DMS153 (cell line): ENCODE measurements at places on chromosomes 3 and 15.

DNA sequence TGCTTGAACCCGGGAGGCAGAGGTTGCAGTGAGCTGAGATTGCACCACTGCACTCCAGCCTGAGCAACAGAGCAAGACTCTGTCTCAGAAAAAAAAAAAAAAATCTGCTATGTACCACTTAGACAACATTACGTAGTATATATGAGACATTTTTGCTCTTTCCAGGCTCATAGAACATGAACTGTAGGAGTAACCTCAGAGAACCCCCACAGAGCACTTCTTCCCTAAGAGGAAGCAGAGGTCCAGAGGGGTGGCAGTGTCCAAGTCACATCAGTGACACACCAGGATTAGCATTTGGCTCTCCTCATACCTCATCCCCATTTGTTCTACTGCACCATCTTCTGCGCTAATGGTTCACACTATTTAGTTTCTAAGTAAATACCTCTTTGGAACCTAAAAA is 33.7 kb downstream of the ARRDC4 start:
- no peak for DNase-seq

GRCh38 chr15:56654624-56655023 is 78.7 kb downstream of the ZNF280D start:
- DNase-seq: no peak

DNA sequence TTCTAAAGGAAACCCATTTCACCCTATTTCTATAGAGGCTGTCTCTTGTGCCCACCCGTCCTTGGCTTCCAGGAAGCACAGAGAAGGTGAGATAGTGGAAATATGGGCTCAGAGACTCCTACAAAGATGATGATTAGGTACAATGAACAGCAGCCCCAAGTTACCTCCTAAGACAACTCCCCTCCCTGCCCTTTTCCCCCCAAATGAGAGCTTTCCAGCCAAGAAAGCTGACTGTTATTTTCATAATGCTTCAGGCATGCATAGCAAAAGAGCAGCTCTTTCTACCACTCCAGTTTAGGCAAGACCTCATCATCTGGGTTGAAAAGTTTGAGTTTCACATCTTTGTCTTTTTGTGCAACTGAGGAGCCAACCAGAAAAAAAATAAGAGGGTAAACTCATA is 248.8 kb upstream of the ADAMTS9 start:
- DNase-seq: no peak

- no peak for DNase-seq
Measured at GRCh38 chr3:134477002-134477401, 8.8 kb downstream of the ANAPC13 start.

GRCh38 chr3:189340680-189341460 is 169.1 kb downstream of the TPRG1 start:
- DNase-seq: no peak

DNA sequence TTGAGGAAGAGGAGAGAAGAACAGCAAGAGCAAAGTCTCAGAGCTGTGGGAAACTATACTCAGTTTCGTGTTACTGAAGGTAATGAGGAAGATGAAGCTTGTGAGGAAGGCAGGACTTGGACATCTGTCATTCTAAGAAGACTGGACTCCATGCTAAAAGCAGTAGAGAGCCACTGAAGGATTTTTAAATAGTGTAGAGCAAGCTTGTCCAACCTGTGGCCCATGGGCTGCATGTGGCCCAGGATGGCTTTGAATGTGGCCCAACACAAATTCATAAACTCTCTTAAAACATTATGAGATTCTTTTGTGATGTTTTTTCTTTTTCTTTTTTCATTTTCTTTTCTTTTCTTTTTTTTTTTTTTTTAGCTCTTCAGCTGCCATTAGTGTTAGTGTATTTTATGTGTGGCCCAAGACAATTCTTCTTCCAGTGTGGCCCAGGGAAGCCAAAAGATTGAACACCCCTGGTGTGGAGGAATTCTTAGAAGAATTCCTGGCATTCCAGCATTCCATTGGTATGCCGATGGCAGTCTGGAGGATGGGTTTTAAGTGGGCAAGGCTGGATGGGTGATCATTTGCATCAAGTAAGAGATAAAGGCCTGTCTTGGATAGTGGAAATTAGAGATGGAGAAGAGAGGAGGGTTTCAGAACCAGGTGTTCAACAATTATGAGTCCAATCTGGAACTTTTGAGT is 6.9 kb upstream of the NFKBIZ start:
- no peak for DNase-seq

DNA sequence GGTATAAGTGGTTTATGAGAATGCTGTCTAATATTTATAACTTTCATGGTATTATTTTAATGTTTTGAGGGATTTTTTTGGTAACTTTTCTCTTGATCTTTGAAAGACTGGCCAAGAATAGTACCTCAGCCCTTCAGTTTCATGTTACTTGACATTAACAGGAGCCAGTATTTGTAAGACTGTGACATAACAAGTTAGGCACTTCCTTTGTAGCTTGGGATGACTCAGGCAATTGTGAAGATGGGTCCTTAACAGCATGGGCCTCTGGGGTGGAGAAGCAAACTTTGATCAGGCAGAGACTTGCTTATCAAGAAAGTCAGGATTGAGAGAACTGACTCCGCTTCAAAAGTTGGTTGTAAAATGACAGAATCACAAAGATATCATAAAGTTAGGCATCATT is 9.5 kb downstream of the LRRC49 start:
- no peak for DNase-seq

DNA sequence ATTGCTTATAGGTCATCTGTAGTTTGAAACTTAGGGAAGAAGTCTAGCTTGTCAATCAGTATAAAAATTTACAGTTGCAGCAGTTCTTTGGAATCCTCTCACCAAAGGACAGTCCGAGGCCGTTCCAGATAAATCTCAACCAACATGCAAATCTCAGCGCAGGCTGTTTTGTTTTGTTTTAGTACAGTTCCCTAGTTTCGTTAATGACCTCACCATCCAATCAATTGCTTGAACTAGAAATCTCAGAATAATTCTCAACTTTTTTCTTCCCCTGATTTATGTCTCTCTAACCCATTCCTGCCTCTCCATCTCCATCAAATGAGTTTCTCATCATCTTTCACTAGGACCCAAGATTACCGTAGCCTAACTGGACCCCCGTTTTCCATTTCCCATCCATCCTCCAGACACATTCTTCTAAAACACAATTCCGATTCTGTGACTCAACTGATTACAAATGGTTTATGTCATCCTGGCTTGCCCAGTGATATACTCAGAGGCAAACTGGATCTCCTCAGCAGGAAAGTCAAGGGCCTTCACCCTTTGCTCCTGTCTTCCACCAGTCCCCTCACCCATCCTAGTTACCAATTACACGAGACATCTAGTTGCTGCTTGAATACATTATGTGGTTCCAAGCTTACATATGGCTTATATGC is 1.3 kb downstream of the SMCO1 start:
- no peak for DNase-seq

DNA sequence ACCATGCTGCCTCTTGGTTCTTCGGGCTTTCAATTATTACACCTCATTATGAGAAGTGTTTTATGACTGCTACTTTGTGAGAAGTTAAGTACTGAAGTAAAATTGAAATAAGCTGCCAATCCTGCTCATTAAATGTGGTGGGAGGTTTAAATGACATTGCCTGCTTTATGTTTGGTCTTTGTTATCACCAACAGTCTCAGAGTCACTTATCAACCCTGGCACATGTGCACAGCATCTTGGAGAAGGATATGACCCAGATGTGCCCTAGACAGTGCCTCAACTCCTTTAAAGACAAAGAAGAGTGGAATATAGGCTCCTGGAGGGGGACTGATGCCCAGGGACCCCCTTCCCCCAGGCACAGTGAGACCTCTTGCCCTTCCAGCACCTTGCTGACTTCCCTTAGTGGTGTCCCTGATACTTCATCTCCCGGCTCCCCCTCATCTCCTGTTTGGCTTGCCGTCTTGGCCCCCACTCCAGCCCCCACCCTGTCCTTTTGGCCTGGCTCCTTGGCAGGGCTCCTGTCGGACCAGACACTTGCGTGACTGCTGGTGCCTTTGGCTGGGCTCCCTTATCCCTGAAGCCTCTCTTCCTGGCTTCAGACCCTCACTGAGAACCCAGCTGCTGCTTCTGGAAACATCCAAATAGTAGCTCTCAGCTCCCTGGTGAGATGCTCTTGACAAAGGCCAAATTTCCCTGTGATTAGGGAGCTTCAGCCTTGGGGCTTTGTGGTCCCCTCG is 39.8 kb downstream of the ARHGAP31 start:
- no peak for DNase-seq

GRCh38 chr15:68990231-68990991 is 24.1 kb upstream of the NOX5 start:
- no peak for DNase-seq
